ENCODE measurements at places on chromosomes 1 and 21.

- DNase-seq: no peak
Observed at GRCh38 chr1:42979896-42980800, 21.5 kb upstream of the SLC2A1 start.

DNA sequence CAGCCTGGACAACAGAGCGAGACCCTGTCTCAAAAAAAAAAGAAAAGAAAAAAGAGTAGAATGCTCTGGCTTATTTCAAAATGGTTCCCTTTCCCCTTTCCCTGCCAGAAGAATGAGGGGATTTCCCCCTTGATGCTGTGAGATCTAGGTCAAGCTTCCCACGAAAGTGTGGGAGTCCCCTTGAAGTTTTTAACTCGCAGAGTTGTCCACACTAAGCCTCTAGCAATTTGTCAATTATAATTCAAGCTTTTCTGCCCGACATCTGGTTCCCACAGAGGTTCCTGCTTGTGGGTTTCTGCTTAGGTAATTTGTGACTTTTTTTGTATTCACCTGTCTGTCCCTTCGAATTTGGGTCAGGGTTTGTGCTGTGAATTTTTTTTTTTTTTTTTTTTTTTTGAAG is 62.8 kb downstream of the ZFYVE9 start:
- DNase-seq: no peak

GRCh38 chr1:226986496-226987178 is 46.5 kb downstream of the COQ8A start:
- DNase-seq: no peak

DNA sequence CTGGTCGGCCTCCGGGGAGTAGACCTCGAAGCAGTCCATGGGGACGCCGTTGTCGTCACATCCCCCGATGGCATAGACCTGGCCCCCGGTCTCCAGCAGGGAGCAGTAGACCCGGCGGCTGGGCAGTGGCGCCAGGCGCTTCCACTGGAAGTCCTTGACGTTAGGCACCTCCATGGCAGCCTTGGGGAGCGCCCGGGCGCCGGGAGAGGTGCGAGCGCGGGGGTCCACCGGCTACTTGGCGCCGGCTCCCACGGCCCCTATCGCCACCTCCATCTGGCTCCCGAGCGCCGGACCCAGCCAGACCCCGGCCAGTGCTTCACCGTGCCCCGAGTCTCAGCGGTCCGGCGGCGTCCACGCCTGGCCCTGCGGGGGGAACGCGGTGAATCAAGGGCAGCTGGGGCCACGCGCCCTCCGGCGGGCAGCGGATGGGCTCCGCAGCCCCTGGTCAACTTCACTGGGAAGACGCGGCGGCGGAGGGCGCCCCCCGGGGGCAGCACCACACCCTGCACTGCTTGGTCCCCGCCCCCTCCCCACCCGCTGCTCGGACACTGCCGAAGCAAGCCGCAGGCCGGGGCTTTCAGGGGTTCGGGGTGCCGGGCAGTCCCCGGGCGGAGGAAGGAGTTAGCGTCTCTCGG is 13.2 kb downstream of the KLHDC8A start:
- no peak for DNase-seq

All from EL (cell line).